SIG-M5 (cell line): ENCODE measurements at places on chromosomes 3 and 15.

- no peak for DNase-seq
These were observed 158.0 kb downstream of the CLSTN2 start for GRCh38 chr3:140092848-140093536.

- peak; percentile 21 for DNase-seq
These were observed 5.3 kb downstream of the CLK3 start for GRCh38 chr15:74620636-74621545.

- DNase-seq, result no peak
These were observed 8.3 kb downstream of the BDH1 start for GRCh38 chr3:197547306-197548011.

- no peak for DNase-seq
These were observed 123.4 kb upstream of the SLC24A5 start for GRCh38 chr15:47997195-47998080.

- DNase-seq, result peak; percentile 28
These were observed 17.3 kb upstream of the CDCP1 start for GRCh38 chr3:45163481-45163880.

DNA sequence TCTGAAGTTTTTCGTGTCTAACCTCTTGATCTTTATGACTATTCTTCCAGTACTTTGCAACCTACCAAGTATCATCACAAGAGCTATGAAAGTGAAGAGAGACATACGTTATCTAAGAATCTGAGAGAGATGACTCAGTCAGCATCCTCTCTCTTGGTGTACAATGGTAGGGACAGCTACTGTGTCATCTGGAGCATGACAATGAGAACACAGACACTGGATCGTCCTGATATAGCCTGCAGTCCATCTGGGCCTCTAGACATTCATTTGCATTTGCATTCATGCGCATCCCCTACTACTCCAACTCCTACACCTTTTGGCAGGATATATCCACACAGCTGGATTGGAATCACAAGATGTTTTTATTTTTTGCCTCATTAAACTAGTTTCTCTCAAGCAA, 115.2 kb downstream of the PEX5L start:
- no peak for DNase-seq

- no peak for DNase-seq
These were observed 16.1 kb downstream of the SIDT1 start for GRCh38 chr3:113548501-113548900.

GRCh38 chr3:4633078-4634004, 140.2 kb downstream of the ITPR1 start:
- peak; percentile 11 for DNase-seq

DNA sequence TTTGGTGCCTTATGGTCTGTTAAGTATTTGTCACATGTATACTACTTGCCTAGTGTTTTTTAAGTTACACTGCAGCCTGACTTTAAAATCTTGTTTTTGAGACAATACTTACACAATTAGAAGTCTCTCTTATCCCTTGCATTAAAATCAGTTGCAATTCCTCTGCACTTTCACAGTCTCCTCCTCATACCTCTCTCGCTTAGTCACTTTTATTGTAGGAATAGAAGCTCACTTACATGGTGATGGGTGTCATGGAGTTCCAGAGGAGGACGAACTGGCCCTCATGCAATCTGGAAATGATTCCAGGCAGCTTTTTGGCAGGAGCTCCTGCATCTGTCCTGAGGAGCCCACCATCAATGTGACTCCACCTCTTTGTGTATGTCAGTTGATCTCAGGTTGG, 238.4 kb upstream of the TBC1D5 start:
- no peak for DNase-seq

DNA sequence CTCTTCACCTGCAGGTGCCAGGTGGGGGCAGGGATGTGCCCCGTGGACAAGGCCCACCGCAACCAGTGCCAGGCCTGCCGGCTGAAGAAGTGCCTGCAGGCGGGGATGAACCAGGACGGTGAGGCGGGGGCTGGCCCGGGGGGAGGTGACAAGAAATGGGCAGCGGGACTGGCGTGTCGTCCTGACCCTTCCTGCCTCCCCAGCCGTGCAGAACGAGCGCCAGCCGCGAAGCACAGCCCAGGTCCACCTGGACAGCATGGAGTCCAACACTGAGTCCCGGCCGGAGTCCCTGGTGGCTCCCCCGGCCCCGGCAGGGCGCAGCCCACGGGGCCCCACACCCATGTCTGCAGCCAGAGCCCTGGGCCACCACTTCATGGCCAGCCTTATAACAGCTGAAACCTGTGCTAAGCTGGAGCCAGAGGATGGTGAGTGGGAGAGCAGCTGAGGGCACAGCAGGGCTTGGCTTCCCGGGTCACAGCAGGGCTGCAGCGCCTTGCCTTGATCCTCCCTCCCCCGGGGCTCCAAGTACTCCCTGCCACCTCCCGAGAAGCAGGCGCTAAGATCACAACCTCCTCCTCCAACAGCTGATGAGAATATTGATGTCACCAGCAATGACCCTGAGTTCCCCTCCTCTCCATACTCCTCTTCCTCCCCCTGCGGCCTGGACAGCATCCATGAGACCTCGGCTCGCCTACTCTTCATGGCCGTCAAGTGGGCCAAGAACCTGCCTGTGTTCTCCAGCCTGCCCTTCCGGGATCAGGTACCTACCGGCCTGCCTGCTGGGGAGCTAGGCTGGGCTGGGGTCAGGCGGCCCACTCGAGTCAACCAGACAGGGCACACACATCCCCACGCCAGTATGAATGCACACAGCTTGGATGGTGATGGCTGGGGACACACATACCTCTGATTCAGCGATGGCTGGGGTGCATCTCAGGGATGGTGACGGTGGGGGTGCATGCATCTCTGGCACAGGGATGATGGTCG, 1.7 kb downstream of the NR2E3 start:
- DNase-seq, result no peak

- DNase-seq, result no peak
These were observed 126.0 kb downstream of the MYLK start for GRCh38 chr3:123758081-123758564.

GRCh38 chr3:136630915-136631314, 121.3 kb downstream of the STAG1 start:
- no peak for DNase-seq

DNA sequence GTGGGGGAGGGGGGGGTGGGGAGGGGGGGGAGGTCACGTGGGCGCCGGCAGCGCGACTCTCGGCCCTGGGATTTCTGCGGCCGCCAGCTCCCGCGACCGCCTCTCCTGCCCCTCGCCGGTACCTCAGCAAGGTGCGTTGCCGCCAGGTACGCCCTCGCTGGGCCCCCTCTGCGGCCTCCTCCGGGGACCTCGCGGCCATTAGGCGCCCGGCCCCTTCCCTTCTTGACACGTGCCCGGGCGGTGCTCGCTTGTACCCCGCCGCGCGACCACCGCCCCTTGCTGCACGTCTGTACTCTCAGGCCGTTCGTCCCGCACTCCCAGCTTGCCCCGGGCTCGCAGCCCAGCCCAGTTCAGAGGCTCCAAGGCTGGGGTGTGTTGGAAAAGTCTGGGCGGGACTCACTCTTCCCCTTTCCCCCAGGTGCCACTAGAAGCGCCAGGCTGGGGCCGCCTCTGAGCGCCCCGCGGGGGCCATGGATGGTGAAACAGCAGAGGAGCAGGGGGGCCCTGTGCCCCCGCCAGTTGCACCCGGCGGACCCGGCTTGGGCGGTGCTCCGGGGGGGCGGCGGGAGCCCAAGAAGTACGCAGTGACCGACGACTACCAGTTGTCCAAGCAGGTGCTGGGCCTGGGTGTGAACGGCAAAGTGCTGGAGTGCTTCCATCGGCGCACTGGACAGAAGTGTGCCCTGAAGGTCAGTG, at the start of gene MAPKAPK3:
Gene MAPKAPK3, plus strand, starts transcription at position 56 of the 696 bp plus-strand sequence. Its CDS starts 415 bp downstream, at position 471.
- no peak for DNase-seq

DNA sequence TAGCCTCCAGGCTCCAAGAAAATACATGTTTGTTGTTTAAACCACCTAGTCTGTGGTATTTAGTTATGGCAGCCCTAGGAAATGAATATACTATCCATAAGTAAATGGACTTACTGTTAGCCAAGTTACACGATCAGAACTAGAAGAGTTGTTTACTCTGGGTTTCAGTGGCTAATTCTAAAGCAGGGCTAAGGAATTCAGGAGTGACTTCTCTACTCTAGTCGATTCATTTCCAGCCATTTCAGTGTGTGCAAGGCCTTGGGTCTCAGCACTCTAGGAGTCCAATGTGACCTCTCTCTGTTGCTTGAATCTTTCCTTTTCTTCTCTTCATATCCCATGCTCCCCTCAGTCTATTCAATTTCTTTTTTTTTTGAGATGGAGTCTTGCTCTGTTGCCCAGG, 66.7 kb downstream of the BHLHE40 start:
- DNase-seq, result no peak

- DNase-seq, result no peak
These were observed 1.8 kb upstream of the MYL3 start for GRCh38 chr3:46865031-46865507.

- DNase-seq, result no peak
These were observed 5.8 kb upstream of the GNAI2 start for GRCh38 chr3:50230104-50230793.

- no peak for DNase-seq
These were observed 43.6 kb upstream of the MGLL start for GRCh38 chr3:127865941-127866340.

GRCh38 chr3:10780243-10780642, 35.8 kb upstream of the SLC6A11 start:
- DNase-seq, result no peak

- DNase-seq, result no peak
These were observed 44.3 kb downstream of the ATP2B2 start for GRCh38 chr3:10460951-10461545.

DNA sequence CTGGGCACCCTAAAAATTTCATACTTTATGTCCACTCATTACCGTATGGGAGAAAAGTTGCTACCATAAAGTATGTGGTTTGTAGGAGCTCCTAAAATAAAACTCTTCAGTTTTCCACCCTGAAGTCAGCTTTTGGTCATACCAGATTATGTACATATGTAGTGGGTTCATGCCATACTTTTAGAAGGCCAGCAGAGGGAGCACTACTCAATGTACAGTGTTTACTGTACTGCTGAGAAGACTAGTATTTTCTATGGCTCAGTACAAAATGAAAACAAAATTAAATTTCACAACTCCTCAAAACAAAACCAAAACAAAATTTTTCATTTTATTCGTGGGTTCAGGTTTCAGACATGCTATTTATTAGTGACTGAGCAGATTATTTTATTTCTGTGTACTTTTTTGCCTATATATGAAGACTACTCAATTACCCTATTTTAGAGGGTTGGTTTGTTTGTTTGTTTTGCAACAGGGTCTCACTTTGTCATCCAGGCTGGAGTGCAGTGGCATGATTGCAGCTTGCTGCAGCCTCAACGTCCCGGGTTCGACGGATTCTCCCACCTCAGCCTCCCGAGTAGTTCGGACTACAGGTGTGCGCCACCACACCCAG, 24.3 kb downstream of the NXPE3 start:
- peak; percentile 31 for DNase-seq

DNA sequence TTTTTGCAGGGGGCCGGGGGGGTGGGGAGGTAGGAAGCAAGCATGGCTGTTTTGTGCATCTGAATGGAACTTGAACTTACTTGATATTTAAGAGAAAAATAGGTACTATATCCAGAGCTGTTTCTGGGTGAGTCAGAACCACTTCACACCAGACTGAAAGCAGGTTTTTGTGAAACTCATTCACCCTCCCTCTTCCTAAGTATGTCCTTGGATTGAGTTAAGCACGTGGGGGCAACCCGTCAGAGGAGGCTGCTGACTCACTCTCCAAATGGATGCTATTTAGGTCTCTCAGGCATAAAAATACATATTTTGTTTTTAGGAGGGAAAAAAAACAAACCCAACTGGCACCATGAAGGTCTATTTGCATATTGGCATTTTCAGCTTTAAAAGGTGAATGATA, 270.3 kb downstream of the RYR3 start:
- DNase-seq, result no peak

DNA sequence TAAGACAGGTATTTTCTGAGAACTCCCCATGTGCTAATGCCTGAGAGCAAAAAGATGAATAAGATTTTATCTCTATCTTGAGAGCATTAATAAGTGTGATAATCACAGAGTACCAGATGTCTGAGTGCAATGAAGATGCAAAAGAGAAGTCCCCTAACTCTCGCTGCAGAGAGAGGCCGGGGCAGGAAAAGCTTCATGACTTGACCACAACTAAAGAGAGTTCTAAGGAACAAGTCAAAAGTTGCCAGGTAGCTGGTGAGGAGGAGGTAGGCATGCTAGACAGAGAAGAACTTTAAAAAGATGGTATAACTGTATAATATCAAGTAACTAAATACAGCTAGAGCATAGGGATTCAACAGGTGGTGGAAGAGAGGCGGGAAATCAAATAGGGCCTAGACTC, 28.8 kb downstream of the MTMR10 start:
- no peak for DNase-seq

GRCh38 chr3:189605717-189606116, 25.5 kb upstream of the TP63 start:
- no peak for DNase-seq

DNA sequence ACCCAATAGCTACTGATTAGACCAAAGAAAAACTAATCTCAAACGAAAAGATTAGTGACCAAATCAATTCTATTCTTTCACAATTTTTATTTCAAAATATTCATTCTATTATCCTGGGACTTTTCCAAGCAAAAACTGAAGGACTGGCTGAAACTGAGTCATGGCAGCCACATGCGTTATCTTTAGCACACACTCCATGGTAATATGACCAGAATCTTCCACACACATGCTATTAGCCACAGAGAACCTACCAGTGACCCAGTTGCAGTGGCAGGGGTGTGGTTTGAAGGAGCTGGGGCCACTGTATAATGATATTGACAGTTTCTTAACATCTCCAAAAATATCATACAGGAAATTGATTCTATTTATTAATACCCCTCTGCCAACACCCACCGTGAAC, 154.8 kb upstream of the ABI3BP start:
- DNase-seq, result no peak

GRCh38 chr3:111989061-111989678, 9.6 kb upstream of the TAGLN3 start:
- DNase-seq, result no peak

DNA sequence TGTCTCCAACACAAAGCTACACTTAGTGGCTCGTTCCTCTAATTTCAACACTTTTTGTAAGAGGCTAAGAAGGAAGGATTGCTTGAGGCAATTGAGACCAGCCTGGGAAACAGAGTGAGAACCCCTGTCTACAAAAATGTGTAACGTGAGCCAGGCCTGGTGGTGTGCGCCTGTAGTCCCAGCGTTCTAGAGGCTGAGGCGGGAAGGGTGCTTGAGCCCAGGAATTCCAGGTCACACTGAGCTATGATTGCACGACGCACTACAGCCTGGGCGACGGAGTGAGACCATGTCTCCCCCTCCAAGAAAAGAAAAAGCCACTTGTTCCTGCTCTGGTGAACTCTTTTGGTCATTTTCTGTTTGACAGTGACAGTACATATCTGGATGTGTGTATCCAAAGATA, 127.9 kb downstream of the GABRB3 start:
- no peak for DNase-seq

DNA sequence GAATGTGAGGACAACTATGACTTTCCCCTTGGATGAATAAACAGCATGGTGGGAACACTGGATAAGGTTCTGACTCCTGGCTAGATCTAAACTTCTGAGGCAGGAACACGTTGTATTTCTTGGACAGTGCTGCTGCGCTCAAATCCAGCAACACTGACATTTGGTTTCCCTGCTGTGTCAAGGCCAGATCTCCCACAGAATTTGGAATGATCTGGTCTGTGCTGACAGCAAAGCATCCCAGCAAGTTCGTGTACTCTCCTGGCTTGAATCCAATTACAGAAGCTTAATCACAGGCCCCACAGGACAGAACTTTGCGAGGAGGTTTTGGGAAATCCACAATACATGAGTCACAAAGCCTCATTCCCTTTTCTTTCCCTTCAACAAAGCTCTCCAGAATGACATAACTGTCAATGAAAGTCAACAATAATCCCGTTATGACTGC, 92.5 kb downstream of the ADAMTS9 start:
- DNase-seq, result no peak

GRCh38 chr3:149080699-149081091, 5.6 kb downstream of the HLTF start:
- no peak for DNase-seq

- DNase-seq, result no peak
These were observed 129.8 kb downstream of the SATB1 start for GRCh38 chr3:18295171-18295920.
